ENCODE measurements at places on chromosomes 1 and 21.
A peak's percentile ranks its signal among the peaks of the same experiment; 100 is the strongest.

GRCh38 chr1:109643385-109644230 is 12.3 kb upstream of the GSTM4 start:
- DNase-seq = peak; percentile 75

GRCh38 chr1:27992276-27992675 is 32.5 kb downstream of the XKR8 start:
- DNase-seq = peak; percentile 29

DNA sequence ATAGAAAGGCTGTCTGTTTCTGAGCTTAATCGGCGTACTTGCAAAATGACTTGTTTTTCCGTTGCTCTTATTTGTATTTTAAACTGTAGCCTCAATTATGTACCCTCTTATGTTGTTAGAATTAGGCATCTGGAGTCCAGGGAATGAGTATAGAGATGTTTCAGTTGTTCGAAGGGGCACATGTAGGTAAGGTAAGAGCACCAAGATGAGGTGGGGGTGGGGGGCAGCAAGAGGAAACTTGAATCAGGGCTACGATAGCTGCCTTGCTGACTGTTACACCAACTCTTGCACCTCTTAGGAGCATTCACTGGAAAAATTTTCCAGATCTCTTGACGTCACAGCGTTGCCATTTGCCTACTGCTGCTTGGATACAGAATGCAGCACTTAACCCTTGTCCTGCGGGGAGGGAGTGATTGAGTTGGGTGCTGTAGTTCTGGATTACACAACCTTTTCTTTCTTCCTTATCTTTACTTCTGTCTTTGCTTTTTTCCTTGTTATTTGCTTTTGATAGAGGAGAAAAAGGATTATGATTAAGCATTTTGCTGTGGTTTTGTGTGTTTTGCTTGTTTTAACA is 3.2 kb downstream of the ATP1B1 start:
- no peak for DNase-seq

DNA sequence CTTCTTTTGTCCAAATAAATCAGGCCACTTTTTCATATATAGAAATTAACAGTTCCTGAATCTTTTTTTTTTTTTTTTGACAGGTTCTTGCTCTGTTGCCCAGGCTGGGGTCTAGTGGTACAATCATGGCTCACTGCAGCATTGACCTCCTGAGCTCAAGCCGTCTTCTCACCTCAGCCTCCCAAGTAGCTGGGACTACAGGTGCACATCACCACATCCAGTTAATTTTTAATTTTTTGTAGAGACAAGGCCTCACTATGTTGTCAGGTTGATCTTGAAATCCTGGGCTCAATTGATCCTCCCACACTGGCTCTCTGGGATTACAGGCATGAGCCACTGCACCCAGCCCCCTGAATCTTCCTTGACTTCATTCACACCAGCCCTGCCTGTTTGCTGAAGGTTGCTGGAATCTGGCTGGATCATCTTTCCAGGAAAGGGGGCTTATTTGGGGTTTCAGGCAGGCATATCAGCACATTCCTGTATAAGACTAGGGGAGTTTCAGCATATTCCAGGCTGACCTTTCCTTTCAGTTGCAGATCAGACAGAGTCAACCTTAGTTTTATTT is 78.2 kb upstream of the ARHGAP29 start:
- no peak for DNase-seq

DNA sequence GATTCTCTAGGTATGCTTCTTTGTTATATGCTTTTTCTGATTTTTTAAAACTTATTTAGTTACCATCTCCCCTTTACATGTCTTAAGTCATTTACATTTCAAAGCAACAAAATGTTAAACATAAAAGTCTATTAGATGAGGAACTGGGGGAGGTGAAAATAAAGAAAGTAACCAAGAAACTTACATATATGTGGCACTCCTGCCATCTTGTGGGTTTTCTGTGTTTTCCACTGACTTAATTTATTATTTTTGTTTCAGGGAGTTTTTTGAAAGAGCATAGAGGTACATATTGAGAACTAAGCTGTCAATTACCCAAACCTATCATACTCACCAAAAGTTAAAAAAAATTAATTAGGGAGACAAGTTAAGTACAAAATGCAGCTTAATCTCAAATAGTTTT is 1531.1 kb downstream of the MRPL39 start:
- DNase-seq = no peak

- no peak for DNase-seq
Observed at GRCh38 chr1:187300081-187300480, 471.3 kb downstream of the PLA2G4A start.
